Esophagus muscularis mucosa (tissue), 4 donors: ENCODE measurements at places on chromosomes 4 and X.

- DNase-seq = no peak
Observed at GRCh38 chr4:4859325-4859798, at the start of gene MSX1. TSS of gene MSX1 (plus strand) at chr4:4859665. CDS start at chr4:4859900, 235 bp downstream.

- DNase-seq = no peak
Observed at GRCh38 chrX:132034648-132035047, 11.5 kb downstream of the STK26 start.

DNA sequence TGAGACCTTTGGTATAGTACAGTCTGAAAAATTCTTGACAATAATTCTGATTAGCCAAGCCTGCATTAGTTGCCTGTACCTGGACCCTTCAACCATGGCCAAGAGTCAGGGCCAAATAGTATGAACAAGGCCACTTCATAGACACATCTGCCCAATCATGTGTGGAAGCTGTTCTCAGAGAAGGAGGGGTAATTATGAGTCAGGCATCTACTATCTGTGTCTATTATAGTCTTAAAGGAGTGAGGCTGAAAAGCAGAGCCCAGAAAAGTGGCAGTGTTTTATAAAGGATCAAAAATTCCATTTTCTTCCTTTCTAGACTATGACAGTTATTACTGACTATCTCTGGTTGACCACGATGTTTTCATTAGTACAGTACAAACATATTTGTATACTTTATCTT is 5.0 kb upstream of the ADGRL3 start:
- DNase-seq = no peak

DNA sequence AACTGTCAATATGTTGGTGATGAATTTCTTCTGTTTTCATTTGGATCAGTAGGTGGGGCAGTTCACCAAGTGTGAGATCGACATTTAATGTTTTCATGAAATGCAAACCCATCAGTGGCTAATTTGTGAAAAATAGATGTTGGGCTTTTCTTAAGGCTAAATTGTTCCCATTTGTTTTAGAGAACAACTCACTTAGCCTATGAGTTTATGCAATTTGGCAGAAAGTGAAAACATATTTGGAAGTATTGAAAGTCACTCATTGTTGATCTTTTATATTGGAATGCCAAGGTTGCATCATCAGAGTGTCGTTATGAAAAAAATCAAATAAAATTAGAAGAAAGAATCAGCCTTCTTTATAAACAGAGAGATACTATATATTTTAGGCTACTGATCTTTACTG is 132.4 kb downstream of the RPA4 start:
- DNase-seq = no peak

GRCh38 chr4:189048119-189048518 is 892.6 kb upstream of the FRG1 start:
- DNase-seq = no peak

DNA sequence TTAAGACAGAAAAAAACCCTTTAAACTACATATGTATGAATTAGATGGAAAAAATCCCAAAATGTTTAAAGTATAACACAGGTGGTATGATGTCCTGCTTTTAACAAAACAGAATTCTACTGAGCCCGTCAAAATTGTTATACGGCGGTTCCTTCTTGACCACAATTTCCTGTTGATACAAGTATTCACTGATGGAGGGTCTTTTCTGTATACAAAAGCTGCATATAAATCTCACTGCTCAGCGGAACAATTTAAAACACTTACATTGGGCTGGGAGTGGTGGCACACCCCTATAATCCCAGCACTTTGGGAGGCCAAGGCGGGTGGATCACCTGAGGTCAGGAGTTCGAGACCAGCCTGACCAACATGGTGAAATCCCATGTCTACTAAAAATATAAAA is 62.4 kb downstream of the RPS6KA3 start:
- no peak for DNase-seq
